ENCODE measurements at places on chromosomes 2 and 18. TPM values are rescaled to one million over a fixed set of nuclear protein-coding genes. Genes with fewer than 3 reads are reported as not detected.
A peak's percentile ranks its signal among the peaks of the same experiment; 100 is the strongest.

DNA sequence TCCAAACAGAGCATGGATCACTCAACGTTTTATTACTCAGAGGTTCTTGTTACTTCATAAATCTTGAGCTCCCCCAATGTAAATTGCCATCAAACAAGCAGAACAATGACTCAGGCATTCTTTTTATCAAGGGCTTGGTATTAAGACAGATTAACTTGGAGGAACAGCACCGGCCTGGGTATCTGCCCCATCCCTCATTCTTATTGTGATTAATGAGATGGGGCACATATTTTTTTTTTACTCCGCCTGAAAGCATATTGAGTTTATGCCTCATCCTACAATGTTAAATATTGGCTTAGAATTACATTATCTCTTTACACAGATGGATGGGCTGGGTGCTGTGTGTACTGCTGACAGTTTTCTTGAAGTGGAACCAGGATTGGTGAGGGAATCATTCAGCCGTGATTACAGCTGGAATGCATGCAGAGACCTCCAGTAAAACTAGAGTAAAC, 387.3 kb downstream of the CLIP4 start:
- no peak for DNase-seq

DNA sequence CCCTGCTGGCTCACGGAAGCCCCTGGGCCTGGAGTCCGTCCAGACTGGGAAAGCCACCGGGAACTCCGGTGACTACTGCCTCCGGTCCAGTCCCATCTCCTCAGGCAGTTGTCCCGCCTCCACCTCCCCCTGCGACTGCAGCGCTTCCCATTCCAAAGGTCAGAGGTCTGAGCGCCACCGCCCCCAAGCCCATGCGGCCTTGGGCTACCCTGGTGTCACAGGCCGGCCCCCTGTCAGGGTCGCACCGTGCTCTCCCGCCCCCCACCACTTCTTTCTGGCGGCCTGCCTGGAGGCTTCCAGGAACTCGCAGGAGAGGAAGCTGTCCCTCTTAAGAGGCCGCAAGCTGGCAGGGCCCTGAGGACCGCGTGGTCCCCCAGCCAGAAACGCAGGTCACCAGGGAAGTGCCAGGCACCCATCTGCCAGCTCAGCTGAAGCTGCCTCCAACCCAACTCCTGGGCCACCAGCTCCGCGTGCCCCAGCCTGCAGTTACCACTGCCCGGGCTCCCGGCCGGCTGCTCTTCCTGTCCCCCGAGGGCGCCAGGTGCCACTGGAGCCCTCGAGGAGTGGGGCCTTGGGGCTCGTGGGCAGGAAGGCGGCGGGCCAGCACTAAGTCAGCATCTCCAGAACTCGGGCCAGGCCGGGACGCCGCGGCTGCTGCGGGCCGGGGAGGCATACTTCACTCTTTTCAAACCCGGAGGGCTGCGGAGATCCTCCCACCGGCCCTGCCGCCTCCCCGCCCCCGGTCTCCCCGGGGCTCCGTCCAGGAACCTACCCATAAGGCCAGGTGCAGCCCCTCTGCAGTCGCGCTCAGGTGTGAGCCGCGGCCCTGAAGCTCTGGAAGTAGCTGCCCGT, 83.3 kb upstream of the POMC start:
- peak; percentile 67 for DNase-seq

DNA sequence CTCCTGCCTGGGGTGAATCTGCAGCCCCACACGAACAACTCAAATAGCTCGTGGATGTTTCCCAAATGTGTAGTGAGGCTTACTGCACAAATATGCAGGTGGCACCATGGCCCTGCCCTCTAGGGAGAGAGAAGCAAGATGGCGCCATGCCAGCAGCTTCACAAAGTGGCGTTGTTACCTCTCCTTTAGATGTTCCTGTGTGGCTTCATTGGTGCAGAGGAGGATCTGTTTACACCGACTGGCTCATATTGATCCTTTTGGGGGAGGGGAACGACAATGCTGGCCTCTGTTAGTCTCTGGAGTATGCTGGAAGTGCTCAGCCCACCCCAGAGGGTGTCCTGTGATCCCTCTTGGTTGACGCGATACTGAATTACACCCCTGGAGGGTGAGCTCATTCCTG, 99.5 kb upstream of the GATA6 start:
- no peak for DNase-seq

DNA sequence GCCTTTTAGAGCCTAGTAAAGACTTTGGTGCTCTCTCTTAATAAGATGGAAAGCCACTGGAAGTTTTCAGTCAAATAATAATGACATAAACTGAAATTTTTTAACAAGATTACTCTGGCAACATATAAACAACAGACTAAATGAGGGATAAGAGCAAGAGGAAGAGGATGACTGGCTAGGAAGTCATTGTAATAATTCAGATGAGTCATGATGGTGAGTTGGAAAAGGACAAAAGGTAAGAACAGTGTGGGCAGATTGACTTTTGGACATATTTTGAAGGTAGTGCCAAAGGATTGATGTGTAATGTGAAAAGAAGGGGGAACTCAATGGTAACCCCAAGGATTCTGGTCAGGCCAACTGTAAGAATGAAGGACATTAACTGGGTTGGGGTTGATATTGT, 310.3 kb downstream of the NOL4 start:
- no peak for DNase-seq

DNA sequence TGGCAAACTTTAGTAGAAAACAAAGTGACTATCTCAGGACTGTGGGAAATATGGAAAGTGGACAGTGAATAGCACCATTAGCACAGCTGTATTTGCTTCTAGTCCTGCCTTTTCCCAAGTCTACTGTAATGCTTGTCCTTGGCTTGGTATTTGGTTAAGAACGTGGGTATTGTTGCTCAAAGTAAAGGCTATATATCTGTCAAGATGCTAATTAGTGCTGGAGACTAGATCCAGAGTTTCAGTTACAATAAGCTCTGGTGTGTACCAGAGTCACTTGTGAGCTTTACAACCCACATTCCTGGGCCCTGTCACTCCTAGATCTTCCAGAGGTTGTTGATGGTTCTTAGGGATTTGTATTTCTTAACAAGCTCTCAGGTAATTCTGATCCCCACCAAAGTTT, 313.6 kb downstream of the SLC8A1 start:
- DNase-seq: no peak

GRCh38 chr2:69985688-69986087, 24.3 kb upstream of the ASPRV1 start:
- DNase-seq: peak; percentile 20

DNA sequence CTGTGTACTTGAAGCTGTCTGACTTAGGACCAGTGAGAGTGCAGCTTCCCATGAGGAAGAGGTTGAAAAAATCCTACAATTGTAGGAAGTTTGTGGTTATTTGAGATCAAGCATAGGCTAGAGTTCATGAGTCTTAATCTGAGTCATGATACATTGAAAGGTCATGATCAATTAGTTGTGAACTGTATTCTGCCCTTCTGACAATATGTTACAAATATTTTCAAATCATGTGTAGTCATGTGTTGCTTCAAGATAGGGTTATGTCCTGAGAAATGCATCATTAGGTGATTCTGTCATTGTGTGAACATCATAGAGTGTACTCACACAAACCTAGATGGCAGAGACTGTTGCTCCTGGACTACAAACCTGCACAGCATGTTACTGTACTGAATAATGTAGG, 68.4 kb upstream of the MFF start:
- DNase-seq: no peak

DNA sequence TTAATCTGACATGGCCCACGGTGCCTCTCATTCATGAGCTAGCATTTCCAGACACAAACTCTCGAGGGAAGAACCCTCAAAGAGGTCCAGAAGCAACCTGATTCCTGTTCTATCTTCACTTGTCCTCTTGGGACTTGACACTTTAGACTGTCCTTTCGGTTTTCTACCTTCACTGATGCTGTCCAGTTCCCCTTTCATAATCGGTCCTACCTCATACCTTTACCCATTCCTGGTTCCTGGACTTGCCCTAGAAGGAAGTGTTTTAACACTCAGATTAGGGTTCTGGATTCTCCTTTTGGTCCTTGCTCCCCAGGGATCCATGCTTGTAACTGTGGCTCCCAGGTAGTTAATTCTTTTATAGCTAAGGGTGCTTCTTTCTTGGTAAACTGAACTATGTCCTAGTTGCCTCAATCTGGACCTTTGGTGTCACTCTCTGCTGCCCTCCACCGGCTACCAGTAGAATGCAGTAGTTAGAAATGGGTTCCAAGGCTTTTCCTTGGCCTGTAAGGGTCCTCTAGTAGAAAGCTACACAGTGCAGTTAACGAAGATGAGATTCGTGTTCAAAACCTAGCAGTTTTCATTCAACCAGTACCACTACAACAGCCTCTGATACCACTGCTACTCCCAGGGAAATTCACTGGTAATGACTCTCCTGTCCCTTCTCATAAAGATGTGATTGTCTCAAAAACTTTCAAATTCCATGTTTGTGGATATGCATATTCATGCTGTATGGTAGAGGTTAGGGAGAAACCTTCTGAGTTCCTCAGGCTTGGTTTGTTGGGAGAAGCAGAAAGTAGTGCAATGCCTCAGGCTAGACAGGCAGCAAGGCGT, 178.1 kb upstream of the CYP26B1 start:
- no peak for DNase-seq

- DNase-seq: peak; percentile 24
Observed at GRCh38 chr2:39094717-39095363, 26.0 kb downstream of the SOS1 start.

DNA sequence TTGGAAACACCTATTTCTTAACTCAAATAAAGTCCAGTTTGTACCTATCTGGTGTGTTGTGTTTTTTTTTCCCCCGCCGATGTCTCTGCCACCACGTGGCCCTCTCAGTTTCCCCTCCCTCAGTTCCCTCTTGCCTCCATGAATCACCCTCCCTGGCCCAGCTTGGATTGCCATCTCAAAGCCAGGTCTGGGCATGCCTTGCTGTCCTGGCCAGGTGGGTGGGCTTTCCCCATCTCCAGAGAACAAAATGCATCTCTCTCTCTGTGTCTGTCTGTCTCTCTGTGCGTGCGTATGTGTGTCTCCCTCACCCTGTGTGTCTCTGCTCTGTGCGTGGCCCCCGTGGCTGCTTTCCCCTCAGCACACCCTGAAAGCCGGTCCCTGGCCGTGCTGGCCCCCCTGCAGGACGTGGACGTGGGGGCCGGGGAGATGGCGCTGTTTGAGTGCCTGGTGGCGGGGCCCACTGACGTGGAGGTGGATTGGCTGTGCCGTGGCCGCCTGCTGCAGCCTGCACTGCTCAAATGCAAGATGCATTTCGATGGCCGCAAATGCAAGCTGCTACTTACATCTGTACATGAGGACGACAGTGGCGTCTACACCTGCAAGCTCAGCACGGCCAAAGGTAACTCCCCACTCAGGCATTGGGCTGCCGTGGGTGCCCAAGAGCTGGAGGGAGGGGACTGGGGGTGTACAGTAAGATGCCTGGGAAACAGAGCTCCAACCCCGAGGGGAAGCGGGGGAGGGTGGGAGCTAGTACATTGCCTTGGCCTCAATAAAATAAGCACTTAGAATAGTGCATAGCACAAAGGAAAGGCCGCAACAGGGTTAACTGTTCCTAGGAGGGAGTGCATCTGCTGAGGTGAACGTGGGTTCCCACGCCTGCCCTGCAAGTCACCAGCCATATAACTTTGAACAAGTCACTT, 31.6 kb upstream of the GMPPA start:
- no peak for DNase-seq

DNA sequence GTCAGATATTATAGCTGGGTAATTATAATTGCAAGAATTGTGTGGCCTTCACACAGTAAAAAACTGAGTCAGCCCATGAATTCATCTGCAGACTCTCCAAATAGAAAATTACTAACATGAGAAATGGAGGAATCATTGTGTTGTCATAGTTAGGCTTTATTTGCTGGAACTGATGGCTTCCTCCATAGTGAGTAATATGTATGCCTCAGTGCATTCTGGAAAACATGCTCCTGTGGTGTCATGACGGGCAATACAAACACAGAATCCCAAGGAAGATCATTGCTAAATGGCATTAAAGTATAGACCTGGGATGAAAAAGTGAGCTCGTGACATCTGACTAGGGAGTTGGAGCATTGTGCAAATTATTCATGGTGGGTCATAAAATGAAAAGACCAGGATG, 23.6 kb upstream of the NMS start:
- DNase-seq: no peak

GRCh38 chr2:60825666-60826065, 55.7 kb upstream of the REL start:
- DNase-seq: no peak

- DNase-seq: no peak
Observed at GRCh38 chr18:39784541-39784940, 2170.5 kb upstream of the PIK3C3 start.

DNA sequence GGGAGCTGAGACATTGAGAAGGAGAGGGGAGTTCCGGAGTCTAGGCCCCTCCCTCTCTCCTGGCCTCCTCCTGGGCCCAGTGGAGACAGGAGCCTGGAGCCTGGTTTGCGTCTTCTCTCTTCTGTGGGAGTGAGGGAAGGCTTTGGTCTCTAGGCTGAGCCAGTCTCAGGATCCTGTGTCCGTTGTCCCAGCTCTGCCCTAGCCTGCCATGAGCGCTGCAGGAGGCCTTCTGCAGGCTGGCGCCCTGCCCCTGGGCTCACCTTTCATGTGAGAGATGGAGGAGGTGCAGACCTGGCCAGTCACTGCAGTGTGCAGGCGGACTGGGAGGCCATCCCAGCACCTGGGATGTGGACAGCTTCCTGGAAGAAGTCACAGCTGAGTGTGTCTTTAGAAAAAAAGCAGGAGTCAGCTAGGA, 8.7 kb downstream of the IMPA2 start:
- DNase-seq: no peak

DNA sequence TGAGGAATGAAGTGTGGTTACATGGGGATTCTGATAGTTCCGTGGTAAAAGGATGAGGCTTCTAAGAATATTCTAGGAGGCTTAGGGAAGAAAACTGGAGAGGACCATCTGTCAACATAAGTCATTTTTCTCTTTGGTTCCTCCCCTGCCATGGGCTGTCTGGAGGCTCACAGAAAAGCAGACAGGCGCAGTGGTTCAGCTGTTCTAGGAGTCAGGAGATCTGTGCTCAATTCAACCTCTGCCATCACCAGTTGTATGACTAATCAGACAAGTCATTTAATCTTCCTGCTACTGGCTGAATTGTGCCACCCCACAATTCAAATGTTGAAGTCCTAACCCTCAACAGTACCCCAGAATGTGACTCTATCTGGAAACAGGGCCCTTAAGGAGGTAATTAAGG, 36.4 kb downstream of the ADAM17 start:
- DNase-seq: no peak

GRCh38 chr2:47312491-47312850, 90.5 kb upstream of the MSH2 start:
- DNase-seq: no peak

KRCC1 gene
- polyA plus RNA-seq: 39.1 TPM

HOXD13 gene
- polyA plus RNA-seq: 0.39 TPM

PNO1 gene
- polyA plus RNA-seq: not detected

CNTNAP5 gene
- polyA plus RNA-seq: 0.19 TPM

C2orf69 gene
- polyA plus RNA-seq: 11.2 TPM

MC2R gene
- 0.12 TPM for polyA plus RNA-seq

SERPINB12 gene
- not detected for polyA plus RNA-seq

AKAIN1 gene
- not detected for polyA plus RNA-seq

LDAH gene
- 10.7 TPM for polyA plus RNA-seq

OSR1 gene
- polyA plus RNA-seq: 20.7 TPM

LYG2 gene
- polyA plus RNA-seq: not detected

FOXD4L1 gene
- 2.0 TPM for polyA plus RNA-seq

SLC39A6 gene
- 33.3 TPM for polyA plus RNA-seq
